ENCODE measurements at places on chromosomes 3 and 15. TPM values are rescaled to one million over a fixed set of nuclear protein-coding genes. Genes with fewer than 3 reads are reported as not detected.

The ESYT3 gene
- not detected for total RNA-seq

The ISL2 gene
- 0.35 TPM for total RNA-seq

The IQGAP1 gene
- 187 TPM for total RNA-seq

The PDZRN3 gene
- not detected for total RNA-seq

The ARPIN gene
- not detected for total RNA-seq

The CSK gene
- 540 TPM for total RNA-seq

The ALCAM gene
- 28.5 TPM for total RNA-seq

The KLHL40 gene
- not detected for total RNA-seq

The BFSP2 gene
- 1.3 TPM for total RNA-seq

The SLCO3A1 gene
- total RNA-seq, result 0.51 TPM

The CPNE4 gene
- not detected for total RNA-seq

The KBTBD13 gene
- not detected for total RNA-seq

Data from activated B cell treated with CpG ODN at 0.5 μM for 24 hours (primary cell).